ENCODE measurements at places on chromosomes 7 and 10.

DNA sequence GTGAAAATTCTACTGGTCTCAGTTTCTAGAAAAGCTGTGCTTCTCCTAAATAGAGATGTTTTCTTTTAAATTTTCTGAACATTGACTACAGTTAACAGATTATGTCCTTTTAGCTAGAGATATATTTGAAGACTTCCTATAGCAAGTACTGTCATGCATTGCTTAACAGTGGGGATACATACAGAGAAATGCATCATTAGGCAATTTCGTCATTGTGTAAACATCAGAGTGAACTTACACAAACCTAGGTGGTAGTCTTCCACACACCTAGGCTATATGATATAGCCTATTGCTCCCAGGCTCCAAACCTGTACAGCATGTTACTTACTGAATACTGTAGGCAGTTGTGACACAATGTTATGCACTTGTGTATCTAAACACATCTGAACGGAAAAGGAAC, 28.5 kb downstream of the PIK3CG start:
- DNase-seq: no peak

DNA sequence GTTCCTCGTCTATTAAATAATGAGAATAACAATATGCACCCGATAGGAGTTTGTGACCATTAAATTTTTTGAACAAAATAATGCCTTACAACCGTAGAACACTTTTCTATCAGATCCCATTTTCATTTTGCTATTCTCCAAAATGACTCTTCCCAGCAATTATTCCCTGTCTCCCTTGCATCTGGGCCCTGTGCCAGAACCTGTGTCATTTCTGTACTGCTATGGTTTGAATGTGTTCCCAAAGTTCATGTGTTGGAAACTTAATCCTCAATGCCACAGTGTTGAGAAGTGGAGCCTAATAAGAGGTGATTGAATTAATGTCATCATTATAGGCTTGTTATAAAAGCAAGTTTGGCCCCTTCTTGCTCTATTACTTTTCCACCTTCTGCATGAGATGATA, 33.2 kb upstream of the SMNDC1 start:
- DNase-seq: no peak

DNA sequence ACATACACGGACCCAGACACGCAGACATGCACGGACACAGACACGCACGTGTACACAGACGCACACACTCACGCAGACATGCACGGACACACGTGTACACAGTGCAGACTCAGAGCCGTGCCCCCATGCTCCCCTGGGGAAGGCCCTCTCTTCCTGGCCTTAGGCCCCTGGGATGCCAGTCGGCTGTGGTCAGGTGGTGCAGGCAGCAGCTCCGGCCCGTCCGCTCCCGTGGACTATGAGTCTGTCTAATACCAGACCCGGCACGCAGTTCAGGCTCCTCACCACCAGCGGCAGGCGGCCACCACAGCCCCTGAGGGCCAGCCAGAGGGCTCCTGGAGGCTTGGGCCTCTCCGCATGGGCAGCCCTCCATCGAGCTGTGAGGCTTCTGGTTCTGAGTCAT, 52.0 kb upstream of the NKX6-2 start:
- DNase-seq: no peak

DNA sequence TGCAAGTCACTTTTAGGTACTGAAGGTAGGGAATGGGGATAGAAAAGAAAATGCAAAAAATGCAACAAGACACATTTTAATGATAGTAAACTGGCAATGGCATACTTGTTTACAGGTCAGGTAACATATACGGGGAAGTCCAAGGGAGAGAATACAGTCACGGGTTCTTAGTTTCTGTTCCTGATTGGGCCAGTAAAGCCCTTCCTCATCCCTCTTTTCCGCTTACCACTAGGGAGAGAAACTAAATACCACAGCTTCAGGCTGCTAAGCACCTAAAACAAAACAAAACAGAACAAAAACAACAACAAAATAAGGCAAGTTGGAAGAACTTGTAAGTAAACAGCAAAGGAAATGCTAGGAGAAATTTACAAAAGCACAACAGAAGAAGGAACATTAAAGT, 65.2 kb upstream of the OGDHL start:
- no peak for DNase-seq

- DNase-seq: no peak
These were observed 36.3 kb upstream of the MINDY3 start for GRCh38 chr10:15896654-15897053.

DNA sequence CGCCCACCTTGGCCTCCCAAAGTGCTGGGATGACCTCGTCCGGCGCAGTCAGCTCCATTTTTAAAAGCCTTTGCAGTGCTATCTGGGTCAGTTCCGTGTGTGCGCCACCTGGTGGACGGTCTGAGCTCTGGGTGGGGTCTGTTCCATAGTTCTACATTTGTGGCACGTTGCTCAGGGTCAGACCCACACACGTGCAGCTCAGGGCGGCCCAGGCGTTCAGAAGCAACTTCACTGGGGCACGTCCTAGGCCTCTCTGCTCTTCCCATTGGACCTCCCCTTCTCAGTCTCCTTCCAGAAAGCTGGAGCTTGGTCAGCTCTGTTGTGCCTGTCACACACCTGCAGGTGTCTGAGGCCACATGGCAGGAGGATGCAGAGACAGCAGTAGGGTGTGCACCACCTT, 137.9 kb downstream of the DNAJB6 start:
- no peak for DNase-seq

- DNase-seq: no peak
These were observed 1.8 kb downstream of the NEURL1 start for GRCh38 chr10:103495321-103495720.

GRCh38 chr7:120987683-120988590, 574 bp upstream of the CPED1 start:
- peak; percentile 66 for DNase-seq

GRCh38 chr7:116028787-116029186, 1.8 kb downstream of the TFEC start:
- no peak for DNase-seq

DNA sequence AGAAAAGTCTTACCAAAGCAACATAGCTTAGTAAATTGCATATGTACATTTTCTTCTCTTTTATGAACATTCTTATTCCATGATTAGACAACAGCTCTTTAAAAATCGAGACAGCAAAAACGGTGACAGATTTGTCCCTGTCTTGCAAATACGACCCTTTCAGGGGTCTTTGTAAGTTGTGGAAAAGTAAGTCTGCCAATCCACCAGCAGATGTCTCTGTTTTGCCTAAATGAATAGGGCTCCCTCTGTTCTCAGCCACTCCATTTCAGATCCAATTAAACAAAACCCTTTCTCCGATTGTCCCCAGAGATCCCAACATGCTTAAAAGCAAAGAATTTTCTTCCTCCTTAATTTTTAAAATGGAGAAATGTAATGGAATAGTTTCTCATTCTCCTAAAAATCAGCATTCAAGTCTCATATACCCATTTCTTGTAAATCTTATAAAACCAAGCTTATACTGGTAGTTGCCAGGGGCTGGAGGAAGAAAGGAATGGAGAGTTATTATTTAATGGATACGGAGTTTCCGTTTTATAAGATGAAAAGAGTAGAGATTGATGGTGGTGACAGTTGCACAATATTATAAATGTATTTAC, 61.0 kb upstream of the NFE2L3 start:
- DNase-seq: no peak

DNA sequence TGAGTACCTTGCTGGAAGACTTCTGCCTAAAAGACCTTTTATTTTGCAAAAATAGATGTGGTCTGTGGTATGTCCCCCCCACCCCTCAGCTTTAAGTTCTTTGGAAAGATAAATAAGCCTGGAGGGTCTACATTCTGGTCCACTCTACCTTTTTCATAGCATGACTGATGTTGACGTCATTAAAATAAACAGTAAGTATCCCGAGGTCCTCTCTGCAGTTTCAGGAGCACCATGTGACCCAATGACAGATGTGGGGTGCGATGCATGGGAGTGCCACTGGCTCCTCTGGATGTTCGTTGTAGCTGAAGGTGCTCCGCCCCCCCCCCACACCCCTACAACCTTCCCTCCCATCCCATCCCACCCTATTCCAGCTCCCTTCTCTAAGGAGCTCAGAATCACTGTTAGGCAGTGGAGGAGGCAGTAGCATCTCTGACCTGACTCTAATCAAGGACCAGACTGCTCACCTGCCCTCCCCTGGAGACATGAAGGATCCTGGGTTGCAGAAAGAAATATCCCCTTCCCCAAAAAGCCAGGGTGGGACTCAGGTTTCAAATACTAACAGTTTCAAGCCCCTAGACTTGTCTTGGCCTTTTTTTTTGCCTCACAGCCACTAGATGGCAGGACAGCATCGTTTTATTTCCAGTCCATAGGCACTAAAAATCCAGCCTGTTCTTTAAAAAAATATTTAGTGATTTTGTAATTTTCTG, 25.1 kb downstream of the CASP7 start:
- DNase-seq: no peak

- no peak for DNase-seq
These were observed 201.8 kb downstream of the LHFPL3 start for GRCh38 chr7:104530251-104530650.

DNA sequence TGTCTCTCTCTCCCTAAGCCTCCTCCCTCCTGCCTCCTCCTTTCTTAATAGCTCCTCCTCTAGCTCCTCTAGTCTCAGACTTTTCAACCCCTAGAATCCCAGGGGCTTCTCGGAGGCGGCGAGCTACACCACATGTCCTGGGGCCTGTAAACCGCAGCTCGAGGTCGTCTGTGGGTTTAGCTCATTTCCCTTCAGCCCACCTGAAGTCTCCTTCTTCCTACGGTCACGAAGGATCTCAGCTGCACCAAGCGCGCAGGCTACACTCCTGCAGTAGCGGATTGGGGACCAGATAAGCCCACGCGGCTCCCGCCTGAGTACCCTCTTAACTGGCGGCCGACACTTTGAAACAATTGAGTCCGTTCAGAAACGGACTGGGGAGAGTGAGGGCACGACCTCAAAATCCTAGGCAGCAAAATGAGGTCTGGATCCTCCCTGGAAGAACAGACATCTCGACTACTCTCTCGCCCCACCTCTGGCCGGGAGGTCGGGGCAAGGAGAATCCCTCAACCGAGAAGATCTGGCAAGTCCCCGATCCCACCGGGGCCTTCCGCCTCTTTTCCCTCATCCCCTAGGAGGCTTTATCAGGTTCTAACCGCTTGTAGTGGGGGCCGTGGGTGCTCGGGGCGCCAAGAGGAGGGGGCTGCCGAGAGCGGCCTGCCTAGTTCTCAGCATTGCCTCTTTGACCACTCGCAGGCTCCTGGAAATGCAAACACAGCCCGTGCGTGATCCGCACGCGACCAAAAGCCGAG, 1.3 kb upstream of the SORCS3 start:
- no peak for DNase-seq

DNA sequence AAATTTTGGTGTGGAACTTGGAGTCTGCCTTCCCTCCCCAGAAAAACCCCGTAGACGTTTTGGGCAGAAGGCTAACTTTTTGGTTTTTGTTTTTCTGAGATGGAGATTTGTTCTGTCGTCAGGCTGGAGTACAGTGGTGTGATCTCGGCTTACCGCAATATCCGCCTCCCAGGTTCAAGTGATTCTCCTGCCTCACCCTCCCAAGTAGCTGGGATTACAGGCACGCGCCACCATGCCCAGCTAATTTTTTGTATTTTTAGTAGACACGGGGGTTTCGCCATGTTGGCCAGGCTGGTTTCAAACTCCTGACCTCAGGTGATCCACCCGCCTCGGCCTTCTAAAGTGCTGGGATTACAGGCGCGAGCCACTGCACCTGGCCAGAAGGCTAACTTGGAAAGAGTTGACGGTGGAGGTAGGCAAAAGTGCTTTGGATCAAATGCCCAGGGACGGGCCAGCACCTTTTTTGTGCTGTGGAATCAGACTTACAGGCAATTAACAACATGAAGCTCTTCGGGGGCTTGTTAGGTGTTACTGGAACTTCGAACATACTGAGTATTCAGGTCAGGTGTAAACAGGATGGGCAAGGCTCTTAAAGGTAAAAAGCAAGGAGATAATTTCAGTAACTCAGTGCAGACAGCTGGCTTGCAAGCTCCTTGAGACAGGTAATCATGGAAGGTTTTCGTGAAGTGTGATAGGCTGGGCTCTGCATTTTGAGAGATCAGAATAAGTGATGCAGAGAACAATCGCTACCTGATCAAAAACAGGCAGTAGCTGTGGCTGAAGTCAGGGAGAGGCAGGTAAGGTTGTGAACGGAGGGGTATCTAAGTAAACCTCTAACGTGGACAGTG, 1.8 kb downstream of the PPP1R35 start:
- DNase-seq: no peak

GRCh38 chr7:30799206-30799975, 28.2 kb downstream of the MINDY4 start:
- DNase-seq: no peak

DNA sequence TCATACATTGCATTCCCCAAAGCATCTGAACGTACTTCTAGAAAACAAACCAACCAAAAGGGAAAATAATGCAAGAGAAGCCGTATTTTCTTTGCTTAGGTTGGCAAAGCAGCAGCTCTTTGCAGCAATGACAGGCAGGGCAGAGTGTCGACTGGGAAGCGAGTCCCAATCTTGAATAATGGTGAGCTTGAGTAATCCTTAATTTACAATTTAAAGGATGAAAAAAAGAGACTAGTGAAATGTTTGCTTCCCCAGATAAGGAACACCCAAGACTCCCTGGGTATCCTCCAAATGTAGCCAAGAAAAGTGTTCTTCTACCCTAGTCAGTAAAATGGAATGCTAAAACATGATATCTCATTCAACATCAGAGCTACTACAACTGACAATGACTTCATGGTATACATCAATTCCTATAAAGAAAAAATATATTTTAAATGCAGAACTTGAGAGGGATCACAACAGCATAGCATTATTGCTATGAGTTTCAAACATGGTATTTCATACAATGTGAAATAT, 32.0 kb downstream of the GPAM start:
- DNase-seq: no peak

- no peak for DNase-seq
These were observed 143.4 kb downstream of the VPS50 start for GRCh38 chr7:93375603-93376002.

DNA sequence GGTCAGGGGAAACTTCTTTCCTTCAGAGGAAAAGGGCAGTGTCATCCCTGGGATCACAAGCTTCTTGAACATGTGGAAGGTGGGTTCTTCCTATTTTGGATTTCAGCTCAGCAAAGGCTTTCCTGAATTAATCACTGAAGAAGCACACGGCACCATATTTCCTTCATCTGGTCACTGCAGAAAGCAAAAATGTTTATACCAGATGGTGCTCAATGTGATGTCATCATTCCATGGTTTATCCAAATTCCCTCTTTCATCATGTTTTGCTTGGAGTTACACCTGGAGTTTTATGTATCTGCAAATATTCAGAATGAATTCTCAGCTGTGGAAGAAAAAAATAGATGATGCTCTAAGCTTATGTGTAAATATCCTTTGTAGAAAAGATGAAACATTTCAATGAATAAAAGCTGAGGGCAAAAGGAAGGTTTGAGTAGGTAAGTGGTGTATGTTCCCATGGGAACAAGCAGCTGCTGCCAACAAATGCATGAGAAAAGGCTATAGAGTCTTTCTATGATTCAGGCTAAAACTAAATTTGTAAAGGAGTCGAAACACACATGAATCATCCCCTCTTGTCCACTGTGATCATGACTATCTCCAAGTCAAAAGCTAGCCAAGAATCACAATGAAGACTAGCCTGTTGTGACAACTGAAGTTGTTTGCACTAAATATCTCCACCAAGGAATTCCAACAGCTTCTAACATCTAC, 26.9 kb upstream of the BPGM start:
- DNase-seq: no peak

- no peak for DNase-seq
These were observed 47.0 kb downstream of the RGS10 start for GRCh38 chr10:119495545-119495944.
